Left cardiac atrium (tissue), 4 donors: ENCODE measurements at places on chromosomes 16 and 17.

GRCh38 chr17:3887804-3888203, 5.0 kb downstream of the CAMKK1 start:
- DNase-seq: no peak

- DNase-seq: no peak
Observed at GRCh38 chr16:57883953-57884654, 81.8 kb upstream of the KIFC3 start.

- DNase-seq: peak; percentile 73
Observed at GRCh38 chr17:79114458-79115301, 40.1 kb downstream of the ENGASE start.

- no peak for DNase-seq
Observed at GRCh38 chr17:11026903-11027302, 189.0 kb upstream of the PIRT start.

DNA sequence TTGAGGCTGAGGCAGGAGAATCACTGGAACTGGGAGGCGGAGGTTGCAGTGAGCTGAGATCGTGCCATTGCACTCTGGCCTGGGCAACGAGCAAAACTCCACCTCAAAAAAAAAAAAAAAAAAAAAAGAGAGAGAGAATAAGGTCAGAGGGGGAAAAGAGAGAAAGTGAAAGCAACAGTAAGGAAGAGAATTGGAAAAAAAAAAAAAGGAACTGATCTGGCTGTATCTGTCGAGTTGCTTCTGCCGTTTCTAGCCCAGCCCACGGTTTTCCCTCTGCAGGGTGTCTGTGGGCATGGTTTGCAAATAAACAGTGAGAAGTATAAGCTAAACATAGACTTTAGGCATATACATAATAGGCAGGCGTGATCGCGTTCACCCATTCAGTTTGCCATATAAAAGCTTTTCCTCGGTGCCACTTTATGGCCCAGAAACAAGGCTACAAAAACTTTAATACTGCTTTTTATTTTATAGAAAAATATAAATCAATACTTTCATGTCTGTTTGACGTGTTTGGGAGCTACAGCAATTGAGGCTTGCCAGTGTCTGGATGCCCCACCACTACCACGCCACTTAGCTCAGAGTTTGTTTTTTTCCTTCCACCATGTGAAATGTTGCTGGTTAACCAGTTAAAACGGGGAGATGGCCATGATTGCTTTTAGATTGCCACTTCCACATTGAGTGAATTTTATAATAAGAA, 436.7 kb downstream of the MAF start:
- no peak for DNase-seq
